ENCODE measurements at places on chromosomes 16 and 17.

DNA sequence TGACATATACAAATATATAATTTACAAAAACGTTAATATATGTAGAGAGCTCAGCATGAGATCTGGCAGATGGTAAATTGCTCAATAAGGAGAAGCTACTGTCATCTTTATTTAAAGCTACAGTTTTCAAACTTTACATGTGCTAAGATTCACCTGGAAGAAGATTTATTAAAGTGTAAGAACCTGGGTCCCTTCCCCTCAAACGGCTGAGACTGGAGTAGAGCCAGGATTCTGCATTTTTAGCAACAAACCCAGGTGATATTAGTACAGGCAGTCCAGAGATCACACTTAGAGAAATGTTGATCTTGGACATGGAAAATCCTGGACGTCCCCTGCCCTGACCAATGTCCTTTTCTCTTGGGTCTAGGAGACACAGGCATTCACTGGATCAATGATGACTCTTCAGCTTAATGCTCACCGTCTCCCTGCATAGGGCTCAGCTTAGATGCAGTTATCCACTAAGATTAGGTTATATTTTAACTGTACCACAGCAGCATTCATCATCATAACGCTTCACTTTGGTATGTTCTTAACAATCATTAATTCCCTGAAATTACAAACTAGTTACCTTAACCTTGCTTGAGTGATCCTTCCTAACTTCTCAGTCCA lies 20.4 kb downstream of the CDR2 start:
- no peak for DNase-seq

- DNase-seq = no peak
Observed at GRCh38 chr17:7261379-7262191, 693 bp downstream of the CLDN7 start.

GRCh38 chr17:42322382-42323267 lies 34.3 kb downstream of the STAT5A start:
- DNase-seq = no peak

DNA sequence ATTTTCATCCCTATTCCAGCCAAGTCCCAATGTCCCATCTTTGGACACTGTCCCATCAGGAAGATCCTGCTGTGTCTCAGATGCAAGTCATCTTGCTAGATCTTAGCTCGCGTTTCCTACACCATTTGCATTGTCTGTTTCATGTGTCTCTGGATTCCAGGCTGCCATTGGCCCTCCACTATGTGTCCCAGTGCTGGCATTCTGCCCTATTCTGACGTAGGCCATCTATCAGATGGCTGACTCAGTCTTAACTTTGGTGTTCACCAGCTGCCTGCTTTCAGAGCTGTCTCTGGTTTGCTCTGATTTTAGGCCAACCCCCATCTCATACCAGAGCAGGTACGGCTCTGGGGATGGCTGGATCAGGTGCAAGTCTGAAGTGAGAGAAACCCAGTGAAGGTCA lies 300.9 kb upstream of the ASIC2 start:
- no peak for DNase-seq

GRCh38 chr17:10807704-10808128 lies 3.8 kb upstream of the TMEM238L start:
- no peak for DNase-seq

- DNase-seq = peak; percentile 80
Observed at GRCh38 chr17:58276423-58276822, 4.3 kb downstream of the MPO start.

GRCh38 chr16:10940501-10941079 lies 1.7 kb downstream of the DEXI start:
- no peak for DNase-seq
